Activated CD4-positive, alpha-beta T cell treated with anti-CD3 and anti-CD28 coated beads for 36 hours (primary cell): ENCODE measurements at places on chromosomes 1 and 21. TPM values are rescaled to one million over a fixed set of nuclear protein-coding genes. Genes with fewer than 3 reads are reported as not detected.

BCL10 gene
- 28.3 TPM for total RNA-seq

DNA sequence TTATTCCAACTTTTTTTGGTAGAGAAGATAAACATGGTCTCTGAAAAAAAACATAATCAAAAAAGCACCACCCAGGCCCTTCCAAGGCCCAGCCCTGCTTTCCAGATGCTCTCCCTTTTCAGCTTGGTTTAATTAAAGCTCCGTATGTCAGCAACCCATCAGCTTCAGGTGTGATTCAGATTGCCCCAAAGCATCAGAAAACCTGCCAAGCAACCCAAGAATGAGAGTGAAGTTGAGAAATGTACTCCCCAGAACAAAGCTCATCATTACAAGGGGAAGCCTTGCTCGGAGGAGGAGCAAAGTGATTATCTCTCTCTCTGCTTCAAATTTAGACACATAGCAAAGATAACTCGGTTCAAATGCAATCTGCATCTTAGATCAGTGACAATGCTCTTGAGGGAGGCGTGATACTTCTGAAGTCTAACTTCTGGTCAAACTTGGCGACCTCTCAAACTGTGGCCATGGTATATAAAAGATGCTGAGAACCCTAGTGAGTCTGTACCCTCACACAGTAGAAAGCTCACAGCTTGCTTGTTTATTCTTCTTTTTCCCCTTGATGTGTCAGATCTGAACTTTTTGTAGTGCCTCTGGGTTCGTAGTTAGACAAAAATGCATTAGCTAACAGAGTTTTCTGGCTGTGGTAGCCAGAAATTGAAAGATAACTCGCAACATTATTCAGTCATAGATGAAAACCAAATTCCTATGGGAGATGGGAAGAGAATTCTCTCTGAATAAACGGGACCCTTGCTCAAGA, 63.3 kb upstream of the ZC3H11B start:
- no peak for DNase-seq

SPATA46 gene
- total RNA-seq: not detected

- peak; percentile 22 for DNase-seq
Observed at GRCh38 chr1:198253668-198254067, 96.9 kb downstream of the NEK7 start.

GRCh38 chr1:204162494-204163074, 3.6 kb downstream of the REN start:
- DNase-seq: peak; percentile 88

- peak; percentile 61 for DNase-seq
Observed at GRCh38 chr1:88890791-88891317, 513 bp downstream of the GTF2B start.

DNA sequence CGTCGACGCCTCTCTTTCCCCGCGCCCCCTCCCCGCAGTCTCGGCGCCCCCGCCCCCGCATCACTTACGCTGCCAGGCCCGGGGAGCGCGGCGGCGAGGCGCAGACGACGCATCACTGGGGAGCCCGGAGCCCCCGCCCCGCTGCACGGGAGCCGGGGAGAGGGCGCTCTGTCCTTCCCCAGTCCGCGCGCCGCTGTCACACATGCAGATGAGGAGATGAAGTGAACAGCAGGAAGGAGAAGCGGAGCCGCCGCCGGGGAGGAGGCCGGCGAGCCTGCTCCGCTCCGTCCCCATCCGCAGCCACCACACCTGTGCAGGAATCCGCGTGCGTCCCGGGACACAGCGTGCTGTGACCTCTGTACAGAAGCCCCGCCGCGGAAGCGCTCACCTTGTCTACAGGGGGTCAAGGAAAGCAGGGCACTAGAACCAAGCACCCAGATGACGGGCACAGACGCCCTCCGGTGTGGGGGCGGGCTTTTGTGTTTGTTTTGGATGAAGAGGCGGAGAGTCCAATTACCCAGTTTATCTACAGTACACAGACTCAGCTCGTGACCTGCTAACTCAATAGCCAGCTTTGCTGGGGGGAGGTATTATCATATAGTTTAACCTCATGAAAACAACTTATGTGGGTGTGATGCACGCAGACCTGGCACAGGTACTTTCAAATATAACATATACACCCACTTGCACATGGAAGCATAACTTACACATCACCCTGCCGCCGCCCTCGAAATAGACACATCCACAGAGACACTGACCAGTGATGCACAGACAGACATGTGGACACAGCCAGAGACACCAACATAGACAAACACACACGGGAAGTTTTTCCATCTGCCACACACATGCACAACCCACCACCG, 12.4 kb downstream of the KLHDC8A start:
- peak; percentile 74 for DNase-seq

- no peak for DNase-seq
Observed at GRCh38 chr21:25176637-25177412, 430.5 kb downstream of the MRPL39 start.

LRRN2 gene
- 0.05 TPM for total RNA-seq

C8A gene
- not detected for total RNA-seq

DNA sequence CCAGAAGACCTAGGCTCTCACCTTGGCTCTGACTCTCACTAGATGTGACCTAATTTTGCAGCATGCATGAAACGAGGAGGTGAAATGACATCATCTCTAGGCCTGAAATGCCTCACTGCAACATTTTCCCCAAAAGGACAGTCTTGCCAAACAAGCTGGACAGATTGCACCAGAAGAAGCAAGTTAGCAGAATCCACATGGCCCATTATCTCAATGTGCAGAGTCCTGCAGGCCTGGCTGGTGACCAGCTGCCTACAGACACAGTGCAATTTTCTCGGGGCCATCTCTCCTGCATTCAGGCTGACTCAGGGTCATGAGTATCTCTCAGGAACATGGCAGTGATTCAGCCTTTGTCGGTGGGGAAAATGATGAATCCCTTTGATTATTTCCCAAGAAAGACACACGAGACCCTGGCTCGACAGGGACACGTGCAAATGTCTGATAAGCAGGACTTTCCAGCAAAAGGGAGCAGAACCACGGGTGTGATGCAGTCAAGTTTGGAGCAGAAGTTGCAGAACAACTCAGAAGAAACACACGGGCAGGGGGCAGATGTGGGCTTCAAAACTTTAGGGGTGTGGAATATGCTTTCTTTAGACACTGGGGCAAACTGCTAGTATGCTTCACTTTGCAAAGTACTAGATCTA, 38.7 kb downstream of the TRIM67 start:
- no peak for DNase-seq

DNA sequence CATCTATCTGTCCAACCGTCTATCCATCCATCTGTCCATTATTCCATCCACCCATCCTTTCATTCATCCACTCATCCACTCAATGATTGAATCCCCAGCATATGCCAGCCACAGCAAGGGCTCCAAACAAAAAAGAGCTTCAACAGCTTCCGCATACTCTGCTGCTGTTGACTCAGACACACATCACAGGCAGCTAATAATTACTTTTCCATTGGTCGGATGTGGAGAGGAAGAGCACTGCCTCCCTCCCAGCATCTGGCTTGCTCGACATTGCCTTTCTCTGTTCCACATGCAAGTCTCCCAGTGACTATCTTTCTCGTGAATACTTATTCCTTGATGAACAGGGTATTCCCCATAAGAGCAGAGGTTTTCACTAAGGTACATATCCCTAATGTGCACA, 176.5 kb downstream of the HIVEP3 start:
- DNase-seq: no peak

- DNase-seq: peak; percentile 25
Observed at GRCh38 chr1:114154146-114154962, 685 bp upstream of the SYT6 start.

GJB3 gene
- not detected for total RNA-seq

NFASC gene
- total RNA-seq: 0.33 TPM

DNA sequence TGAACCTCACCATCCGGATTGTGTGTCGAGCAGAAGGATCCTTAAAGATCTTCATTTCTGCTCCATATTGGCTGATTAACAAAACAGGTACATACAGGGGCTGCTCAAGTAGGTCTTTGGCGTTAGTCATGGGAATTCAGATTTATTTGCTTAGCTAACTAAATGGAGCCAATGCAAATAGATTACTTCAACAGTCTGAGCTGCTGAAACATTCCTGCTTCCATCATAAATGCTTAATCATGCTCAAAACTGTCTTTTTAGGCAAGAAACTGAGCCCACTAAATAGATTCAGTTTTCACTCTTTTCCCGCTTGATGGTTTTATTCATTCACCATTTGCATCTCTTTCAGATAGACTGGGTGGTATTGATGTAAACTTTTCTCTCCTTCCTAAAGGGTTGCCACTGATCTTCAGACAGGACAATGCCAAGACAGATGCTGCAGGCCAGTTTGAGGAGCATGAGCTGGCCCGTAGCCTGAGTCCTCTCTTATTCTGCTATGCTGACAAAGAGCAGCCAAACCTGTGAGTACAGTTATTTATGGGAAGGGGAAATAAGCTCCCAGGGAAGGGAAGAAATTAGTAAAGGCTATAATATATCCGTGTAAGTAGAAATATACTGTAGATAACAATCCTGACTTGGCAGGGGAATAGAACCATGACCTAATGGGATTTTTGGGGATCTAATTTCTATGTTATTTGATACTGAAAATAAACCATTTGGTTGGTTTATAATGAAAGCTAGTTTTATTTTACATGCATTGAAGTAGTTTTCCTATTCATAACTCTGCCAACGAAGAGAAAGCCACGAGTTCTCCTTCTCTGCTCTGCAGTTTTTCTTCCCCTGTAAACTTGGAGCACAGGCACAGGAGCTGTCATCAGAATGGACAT, 126.4 kb downstream of the VPS13D start:
- DNase-seq: no peak

DNA sequence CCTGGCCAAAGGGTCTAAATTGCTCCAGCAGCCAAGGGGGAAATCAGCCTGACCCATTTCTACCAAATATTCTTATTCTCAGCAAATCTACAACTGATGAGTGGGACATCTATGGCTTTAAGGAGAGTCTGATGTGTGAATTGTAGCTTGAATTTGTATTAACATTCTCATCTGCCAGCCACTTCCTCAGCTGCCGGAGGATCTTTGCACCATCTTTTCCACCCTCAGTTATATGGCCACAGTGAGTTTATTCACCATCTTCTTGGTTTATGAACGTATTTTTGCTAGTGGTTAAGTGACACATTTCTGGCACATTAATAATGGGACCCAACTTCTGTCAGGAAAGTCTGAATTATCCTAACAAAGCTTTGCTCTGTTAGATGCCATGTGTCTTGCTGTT, 69.6 kb downstream of the COLGALT2 start:
- no peak for DNase-seq

GRCh38 chr21:42340187-42341050, 10.4 kb downstream of the TFF2 start:
- DNase-seq: no peak

IL24 gene
- 10.0 TPM for total RNA-seq

FAM229A gene
- 3.3 TPM for total RNA-seq

GRCh38 chr1:115411371-115412063, 73.5 kb upstream of the NGF start:
- DNase-seq: peak; percentile 11

- no peak for DNase-seq
Observed at GRCh38 chr1:205928317-205928716, 14.9 kb downstream of the SLC26A9 start.

GRCh38 chr1:220045356-220046051, 801 bp downstream of the EPRS1 start:
- peak; percentile 23 for DNase-seq

SPRR2G gene
- total RNA-seq: not detected

DNA sequence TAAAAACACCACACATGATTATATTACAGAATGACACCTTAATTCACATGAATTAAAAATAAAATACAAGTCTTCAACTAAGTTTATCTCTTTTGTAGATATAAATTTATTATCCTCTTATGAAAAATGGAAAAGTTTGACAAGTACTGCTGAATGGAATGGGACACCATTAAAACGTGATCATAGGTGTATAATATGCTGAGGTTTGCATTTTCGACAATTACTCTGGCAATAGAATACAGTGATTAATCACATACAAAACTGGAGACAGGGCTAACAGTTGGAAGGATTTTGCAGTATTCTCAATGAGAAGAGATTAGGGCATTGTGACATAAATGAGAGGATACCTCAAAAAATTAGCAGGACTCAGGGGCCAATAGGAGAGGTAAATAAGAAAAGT, 17.1 kb upstream of the PLPPR4 start:
- no peak for DNase-seq

DNA sequence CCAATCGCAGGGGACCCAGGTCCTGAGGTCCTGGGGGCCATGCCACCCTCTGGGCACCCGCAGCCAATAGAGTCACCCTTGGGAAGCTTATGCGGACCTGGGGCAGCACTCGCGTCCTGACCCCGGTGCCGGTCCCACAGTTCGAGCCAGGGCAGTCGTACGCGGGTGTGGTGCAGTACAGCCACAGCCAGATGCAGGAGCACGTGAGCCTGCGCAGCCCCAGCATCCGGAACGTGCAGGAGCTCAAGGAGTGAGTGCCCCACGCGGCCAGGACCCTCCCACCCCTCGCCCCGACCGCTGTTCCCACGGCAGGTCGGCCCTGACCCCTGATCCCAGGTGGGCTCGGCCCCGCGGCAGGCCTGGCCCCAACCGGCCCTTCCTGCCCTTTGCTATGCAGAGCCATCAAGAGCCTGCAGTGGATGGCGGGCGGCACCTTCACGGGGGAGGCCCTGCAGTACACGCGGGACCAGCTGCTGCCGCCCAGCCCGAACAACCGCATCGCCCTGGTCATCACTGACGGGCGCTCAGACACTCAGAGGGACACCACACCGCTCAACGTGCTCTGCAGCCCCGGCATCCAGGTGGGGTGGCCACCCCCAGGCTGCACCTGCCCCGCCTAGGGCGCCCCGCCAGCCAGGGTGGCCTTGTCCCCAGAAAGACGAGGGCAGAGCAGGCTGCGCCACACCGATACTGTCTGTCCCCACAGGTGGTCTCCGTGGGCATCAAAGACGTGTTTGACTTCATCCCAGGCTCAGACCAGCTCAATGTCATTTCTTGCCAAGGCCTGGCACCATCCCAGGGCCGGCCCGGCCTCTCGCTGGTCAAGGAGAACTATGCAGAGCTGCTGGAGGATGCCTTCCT, 20.5 kb downstream of the COL6A1 start:
- DNase-seq: no peak
